ENCODE measurements at places on chromosomes 2 and 18. TPM values are rescaled to one million over a fixed set of nuclear protein-coding genes. Genes with fewer than 3 reads are reported as not detected.

Gene TOGARAM2
- not detected for total RNA-seq

Gene DLGAP1
- 9.1 TPM for total RNA-seq

Gene SPAG16
- 18.0 TPM for total RNA-seq

Gene ID2
- total RNA-seq: 133 TPM

Gene MOGAT1
- not detected for total RNA-seq

Gene CXCR1
- total RNA-seq: not detected

Gene EIF5B
- 15.0 TPM for total RNA-seq

Gene CD302
- total RNA-seq: 1.6 TPM

Gene ANKRD30B
- total RNA-seq: not detected

Gene SLC30A3
- under 0.01 TPM for total RNA-seq

Gene MPP4
- total RNA-seq: 2.3 TPM

Gene HJURP
- total RNA-seq: 2.7 TPM

Gene HOXD10
- total RNA-seq: 25.0 TPM

Gene CSRNP3
- 1.4 TPM for total RNA-seq

Gene SIX2
- 15.2 TPM for total RNA-seq

Gene SLC9A4
- total RNA-seq: not detected

Gene REG1B
- not detected for total RNA-seq

Gene SERPINB11
- not detected for total RNA-seq

Gene SNED1
- 6.7 TPM for total RNA-seq

Gene MAL
- 0.98 TPM for total RNA-seq

Gene AGXT
- total RNA-seq: not detected

Gene GKN2
- not detected for total RNA-seq

Gene ABHD1
- total RNA-seq: 0.89 TPM

Gene ARHGAP28
- 8.9 TPM for total RNA-seq

Gene DTNA
- total RNA-seq: 11.7 TPM

Gene CCDC68
- 1.0 TPM for total RNA-seq
